ENCODE measurements at places on chromosomes 1 and 21. TPM values are rescaled to one million over a fixed set of nuclear protein-coding genes. Genes with fewer than 3 reads are reported as not detected.

GPR153 gene
- polyA plus RNA-seq, result 32.4 TPM

NES gene
- 6.9 TPM for polyA plus RNA-seq

IL20 gene
- polyA plus RNA-seq, result not detected

RSRP1 gene
- 89.6 TPM for polyA plus RNA-seq

RPTN gene
- not detected for polyA plus RNA-seq

ACKR1 gene
- 38.8 TPM for polyA plus RNA-seq

UTS2 gene
- not detected for polyA plus RNA-seq

SERTAD4 gene
- polyA plus RNA-seq, result 1.9 TPM

TIAM1 gene
- 1.2 TPM for polyA plus RNA-seq

LCE1D gene
- polyA plus RNA-seq, result not detected

RAD54L gene
- polyA plus RNA-seq, result 11.2 TPM

ST6GALNAC5 gene
- polyA plus RNA-seq, result under 0.01 TPM

CELA3B gene
- 6.0 TPM for polyA plus RNA-seq

TARDBP gene
- 158 TPM for polyA plus RNA-seq

KCNQ4 gene
- polyA plus RNA-seq, result 0.60 TPM

RAB25 gene
- 187 TPM for polyA plus RNA-seq

S100A6 gene
- 4,178 TPM for polyA plus RNA-seq

PROK1 gene
- not detected for polyA plus RNA-seq

LMX1A gene
- polyA plus RNA-seq, result 0.04 TPM

ESPN gene
- 117 TPM for polyA plus RNA-seq

ZYG11A gene
- not detected for polyA plus RNA-seq

FGR gene
- 3.0 TPM for polyA plus RNA-seq

MMP23B gene
- polyA plus RNA-seq, result 2.2 TPM

RNF186 gene
- polyA plus RNA-seq, result 34.3 TPM

PRR9 gene
- polyA plus RNA-seq, result not detected

ACTL8 gene
- not detected for polyA plus RNA-seq

PLPPR4 gene
- polyA plus RNA-seq, result not detected

OR2M3 gene
- not detected for polyA plus RNA-seq

S100A7A gene
- polyA plus RNA-seq, result not detected

SUSD4 gene
- not detected for polyA plus RNA-seq

AVPR1B gene
- 0.23 TPM for polyA plus RNA-seq

ADCY10 gene
- not detected for polyA plus RNA-seq

GSTM1 gene
- 0.39 TPM for polyA plus RNA-seq

PGBD5 gene
- polyA plus RNA-seq, result under 0.01 TPM

SMYD2 gene
- 23.4 TPM for polyA plus RNA-seq

KLHL12 gene
- polyA plus RNA-seq, result 17.6 TPM

KRTAP21-2 gene
- polyA plus RNA-seq, result not detected

VCAM1 gene
- 1.8 TPM for polyA plus RNA-seq

GBP4 gene
- polyA plus RNA-seq, result 3.0 TPM

LCE2B gene
- not detected for polyA plus RNA-seq

CSMD2 gene
- polyA plus RNA-seq, result under 0.01 TPM

FAM167B gene
- 3.6 TPM for polyA plus RNA-seq

PROX1 gene
- polyA plus RNA-seq, result 2.4 TPM

LRRC7 gene
- polyA plus RNA-seq, result 0.20 TPM

WNT3A gene
- not detected for polyA plus RNA-seq

IVL gene
- polyA plus RNA-seq, result 1.2 TPM

CATSPERE gene
- polyA plus RNA-seq, result 0.31 TPM

Measured in sigmoid colon (tissue), 7 donors.